WTC11 (cell line): ENCODE measurements at places on chromosomes 16 and 17. TPM values are rescaled to one million over a fixed set of nuclear protein-coding genes. Genes with fewer than 3 reads are reported as not detected.

The MYCBPAP gene
- 5.7 to 6.9 TPM (median 6.6 TPM) in 3 replicates for total RNA-seq

The EME1 gene
- 22.8 to 27.1 TPM (median 24.9 TPM) in 3 replicates for total RNA-seq

DNA sequence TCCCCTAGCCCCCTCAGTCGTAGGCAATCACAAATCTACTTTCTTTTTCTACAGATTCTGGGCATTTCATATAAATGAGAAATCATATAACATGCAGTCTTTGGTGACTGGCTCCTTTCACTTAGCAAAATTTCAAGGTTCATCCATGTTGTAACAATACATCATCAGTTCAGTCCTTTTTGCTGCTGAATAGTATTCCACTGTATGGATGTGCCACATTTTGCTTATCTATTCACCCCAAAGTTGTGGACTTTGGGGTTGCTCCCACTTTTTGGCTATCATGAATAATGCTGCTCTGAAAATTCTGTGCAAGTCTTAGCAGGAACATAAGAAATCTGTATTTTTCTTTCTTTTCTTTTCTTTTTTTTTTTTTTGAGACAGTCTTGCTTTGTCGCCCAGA is 39.0 kb downstream of the MRM1 start:
- H3K4me1 ChIP-seq = peaks cover 21% of the 10 kb centered on the region
- H3K27me3 ChIP-seq = peaks cover 59% of the 10 kb centered on the region
- H3K4me3 ChIP-seq = no peak overlapping the region
- no peak overlapping the region for H3K27ac ChIP-seq

DNA sequence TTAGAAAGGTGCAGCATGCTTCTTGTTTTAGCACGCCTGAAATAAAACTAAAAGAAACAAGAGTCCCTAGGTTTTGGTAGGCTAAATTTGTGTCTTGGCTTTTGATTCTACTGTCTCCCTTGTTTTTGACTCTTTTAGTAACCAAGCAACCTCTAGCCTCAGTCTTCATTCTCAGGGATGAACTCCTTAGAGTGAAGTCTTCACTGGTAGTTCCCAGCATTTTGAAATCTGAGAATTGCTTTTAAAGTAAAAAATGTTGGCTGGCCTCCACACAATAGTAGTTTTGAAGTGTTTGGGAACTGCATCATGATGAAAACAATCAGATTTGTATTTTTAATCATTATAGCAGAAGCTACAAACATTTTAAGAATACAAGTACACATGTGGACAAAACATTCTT is 6.1 kb upstream of the CDR2 start:
- no peak overlapping the region for H3K27ac ChIP-seq
- peaks cover 9% of the 10 kb centered on the region for H3K27me3 ChIP-seq
- DNase-seq = no peak
- no peaks in the 10 kb centered on the region for H3K36me3 ChIP-seq
- peaks cover 9% of the 10 kb centered on the region for H3K4me1 ChIP-seq
- H3K4me3 ChIP-seq = no peak overlapping the region

DNA sequence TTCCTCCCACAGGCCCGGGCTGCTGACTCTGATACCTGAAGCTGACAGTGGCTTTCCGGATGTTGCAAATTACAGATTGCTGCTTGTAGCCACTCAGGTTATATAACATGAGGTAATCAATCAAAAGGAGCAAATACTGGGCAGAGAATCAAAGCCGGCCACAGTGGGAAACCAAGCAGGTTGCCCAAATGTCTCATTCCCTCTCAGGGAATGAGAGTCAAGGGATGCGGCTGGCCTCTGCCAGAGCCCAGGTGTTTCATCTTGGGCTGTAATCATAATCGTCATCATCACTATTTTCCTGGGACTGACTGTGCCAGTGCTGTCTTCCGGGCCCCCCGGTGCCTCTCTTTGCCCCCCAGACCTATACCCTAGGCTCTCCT is 292.4 kb upstream of the FOXF1 start:
- DNase-seq = no peak
- no peaks in the 10 kb centered on the region for H3K36me3 ChIP-seq
- H3K27me3 ChIP-seq = no peaks in the 10 kb centered on the region; the same call in 1 of the 2 replicates
- no peak overlapping the region for H3K4me3 ChIP-seq

- no peaks in the 10 kb centered on the region for H3K27me3 ChIP-seq
- H3K36me3 ChIP-seq = no peaks in the 10 kb centered on the region
- no peak overlapping the region for H3K4me3 ChIP-seq
- H3K27ac ChIP-seq = peak overlapping the region; percentile 48
Measured at GRCh38 chr16:15482068-15482747, 47.8 kb downstream of the BMERB1 start.

GRCh38 chr16:81601601-81602255 is 157.1 kb downstream of the CMIP start:
- no peaks in the 10 kb centered on the region for H3K27me3 ChIP-seq
- H3K4me3 ChIP-seq = no peak overlapping the region
- H3K27ac ChIP-seq = no peak overlapping the region; the same call in 1 of the 2 replicates
- peaks cover 27% of the 10 kb centered on the region for H3K4me1 ChIP-seq

The EVPL gene
- total RNA-seq = 0.46 to 1.3 TPM (median 0.62 TPM) in 3 replicates

GRCh38 chr17:6488008-6488539 is 43.8 kb downstream of the PIMREG start:
- no peak overlapping the region for H3K27ac ChIP-seq
- H3K4me3 ChIP-seq = no peak overlapping the region
- no peaks in the 10 kb centered on the region for H3K36me3 ChIP-seq
- no peak for DNase-seq

The RNF135 gene
- 10.3 to 12.3 TPM (median 10.4 TPM) in 3 replicates for total RNA-seq

DNA sequence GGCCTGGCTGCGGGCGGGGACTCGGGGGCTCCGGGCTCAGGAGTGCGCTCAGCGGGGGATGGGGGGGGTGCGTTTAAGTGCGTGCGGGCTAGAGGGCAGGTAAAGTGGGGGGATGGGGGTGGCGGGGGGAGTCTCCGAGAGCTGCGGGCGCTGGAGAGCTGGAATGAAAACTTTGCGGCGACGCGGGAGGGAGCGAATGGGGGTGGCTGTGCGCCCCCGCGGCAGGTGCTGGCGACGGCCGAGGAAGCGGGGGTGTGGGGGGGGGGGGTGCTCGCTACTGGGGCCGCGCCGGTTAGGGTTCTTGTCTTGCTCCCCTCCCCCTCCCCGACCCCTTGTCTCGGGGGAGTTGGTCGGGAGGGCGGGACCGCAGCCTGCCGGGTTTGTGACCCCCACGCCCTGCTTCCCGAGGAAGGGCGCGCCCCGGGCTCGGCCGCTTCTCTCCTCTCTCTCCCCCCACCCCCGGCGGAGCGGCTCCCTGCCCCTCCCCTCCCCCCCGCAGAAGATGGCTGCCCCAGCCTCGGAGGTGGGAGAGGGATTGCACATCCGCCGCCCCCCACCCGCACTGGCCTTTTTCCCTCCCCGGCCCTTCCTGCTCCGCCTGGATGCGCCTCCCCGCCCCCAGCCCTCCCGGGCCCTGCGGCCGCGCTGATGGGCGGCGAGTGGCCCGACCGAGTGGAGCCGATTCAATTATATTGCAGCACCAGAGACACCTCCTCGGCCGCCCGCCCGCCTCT is 649 bp downstream of the GSE1 start:
- H3K4me3 ChIP-seq = peak overlapping the region; percentile 64
- DNase-seq = peak; percentile 76
- H3K27me3 ChIP-seq = peaks cover 12% of the 10 kb centered on the region
- H3K36me3 ChIP-seq = no peaks in the 10 kb centered on the region
- H3K4me1 ChIP-seq = peaks cover 50% of the 10 kb centered on the region

GRCh38 chr16:46688654-46689364 is at the start of gene VPS35:
TSS of gene VPS35 (minus strand) at chr16:46689178. CDS start at chr16:46689133, 45 bp downstream.
- peak within 1 kb of the TSS; percentile 95 for H3K27ac ChIP-seq
- H3K4me3 ChIP-seq = no peak within 1 kb of the TSS
- H3K4me1 ChIP-seq = peaks cover 40% of the 10 kb centered on the region
- H3K27me3 ChIP-seq = no peaks in the 10 kb centered on the region
- peaks cover 26% of the 10 kb centered on the region for H3K36me3 ChIP-seq

The MRPL27 gene
- total RNA-seq = 66.7 to 80.5 TPM (median 69.8 TPM) in 3 replicates

DNA sequence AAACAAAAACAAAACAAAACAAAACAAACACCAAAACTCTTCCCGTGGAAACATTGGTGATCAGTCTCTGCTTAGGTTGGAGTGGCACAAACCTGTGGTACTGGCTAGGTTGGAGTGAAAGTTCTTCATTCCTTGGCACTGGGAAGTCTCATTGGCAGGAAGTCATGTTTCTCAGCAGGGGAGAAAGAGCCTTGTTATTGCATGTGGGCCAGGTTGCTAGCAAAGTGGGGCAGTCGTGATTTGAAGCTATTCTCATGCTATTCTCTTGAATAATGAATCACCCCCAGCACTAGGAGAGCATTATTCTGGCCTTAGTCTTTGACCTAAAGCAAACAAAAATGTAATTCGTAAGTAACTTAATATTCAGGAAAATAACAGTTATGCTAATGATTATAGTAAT is 24.3 kb upstream of the B4GALNT2 start:
- peaks cover 33% of the 10 kb centered on the region for H3K4me1 ChIP-seq
- H3K27ac ChIP-seq = peak overlapping the region; percentile 86
- DNase-seq = no peak
- no peaks in the 10 kb centered on the region for H3K36me3 ChIP-seq

DNA sequence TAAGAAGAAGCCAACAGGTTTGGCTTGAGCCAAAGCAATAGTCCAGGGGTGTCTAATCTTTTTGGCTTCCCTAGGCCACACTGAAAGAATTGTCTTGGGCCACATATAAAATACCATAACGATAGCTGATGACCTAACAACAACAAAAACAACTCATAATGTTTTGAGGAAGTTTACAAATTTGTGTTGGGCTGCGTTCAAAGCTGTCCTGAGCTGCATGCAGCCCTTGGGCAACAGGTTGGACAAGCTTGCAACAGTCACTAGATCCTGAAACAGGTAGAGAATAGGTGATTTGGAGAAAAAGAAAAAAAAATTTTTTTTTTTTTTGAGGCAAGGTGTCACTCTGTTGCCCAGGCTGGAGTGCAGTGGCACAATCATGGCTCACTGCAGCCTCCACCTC is 4.5 kb downstream of the CRYBA1 start:
- H3K27me3 ChIP-seq = no peaks in the 10 kb centered on the region
- DNase-seq = no peak
- H3K4me3 ChIP-seq = no peak overlapping the region
- H3K27ac ChIP-seq = no peak overlapping the region
- H3K4me1 ChIP-seq = 0 out of 2 replicates have a peak, but pooled peaks cover 3% of the 10 kb centered on the region

- no peak for DNase-seq
- no peaks in the 10 kb centered on the region for H3K36me3 ChIP-seq
- H3K27ac ChIP-seq = no peak overlapping the region
- H3K4me3 ChIP-seq = no peak overlapping the region
Measured at GRCh38 chr17:16981928-16982327, 10.0 kb upstream of the TNFRSF13B start.

DNA sequence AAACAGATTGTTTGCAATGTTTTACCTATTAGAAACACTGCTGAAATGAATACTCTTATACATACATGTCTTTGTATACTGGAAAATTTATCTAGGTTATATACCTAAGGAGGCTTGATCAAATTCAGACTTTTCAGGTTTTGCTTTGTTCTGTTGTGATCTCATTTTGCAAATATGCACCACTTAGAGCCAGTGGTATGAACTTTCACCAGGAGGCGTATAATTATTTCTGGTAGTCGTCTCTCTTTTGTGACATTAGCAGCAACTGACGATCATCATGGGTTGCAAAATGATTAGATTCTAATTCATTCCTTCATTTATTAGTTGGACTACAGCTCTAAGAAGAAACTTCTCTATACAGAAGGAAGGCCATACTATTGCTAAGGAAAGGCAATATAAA is 26.9 kb downstream of the AP1G1 start:
- no peaks in the 10 kb centered on the region for H3K4me1 ChIP-seq
- H3K36me3 ChIP-seq = peaks cover 8% of the 10 kb centered on the region
- H3K27ac ChIP-seq = 0 out of 2 replicates have a peak overlapping the region, but pooled peaks have one; percentile 16
- DNase-seq = no peak

- H3K4me3 ChIP-seq = peak overlapping the region; percentile 62
- peak; percentile 70 for DNase-seq
- H3K36me3 ChIP-seq = peaks cover 9% of the 10 kb centered on the region
- H3K27ac ChIP-seq = peak overlapping the region; percentile 32; the same call in 1 of the 2 replicates
Measured at GRCh38 chr17:2723505-2723996, 12.0 kb upstream of the CLUH start.

DNA sequence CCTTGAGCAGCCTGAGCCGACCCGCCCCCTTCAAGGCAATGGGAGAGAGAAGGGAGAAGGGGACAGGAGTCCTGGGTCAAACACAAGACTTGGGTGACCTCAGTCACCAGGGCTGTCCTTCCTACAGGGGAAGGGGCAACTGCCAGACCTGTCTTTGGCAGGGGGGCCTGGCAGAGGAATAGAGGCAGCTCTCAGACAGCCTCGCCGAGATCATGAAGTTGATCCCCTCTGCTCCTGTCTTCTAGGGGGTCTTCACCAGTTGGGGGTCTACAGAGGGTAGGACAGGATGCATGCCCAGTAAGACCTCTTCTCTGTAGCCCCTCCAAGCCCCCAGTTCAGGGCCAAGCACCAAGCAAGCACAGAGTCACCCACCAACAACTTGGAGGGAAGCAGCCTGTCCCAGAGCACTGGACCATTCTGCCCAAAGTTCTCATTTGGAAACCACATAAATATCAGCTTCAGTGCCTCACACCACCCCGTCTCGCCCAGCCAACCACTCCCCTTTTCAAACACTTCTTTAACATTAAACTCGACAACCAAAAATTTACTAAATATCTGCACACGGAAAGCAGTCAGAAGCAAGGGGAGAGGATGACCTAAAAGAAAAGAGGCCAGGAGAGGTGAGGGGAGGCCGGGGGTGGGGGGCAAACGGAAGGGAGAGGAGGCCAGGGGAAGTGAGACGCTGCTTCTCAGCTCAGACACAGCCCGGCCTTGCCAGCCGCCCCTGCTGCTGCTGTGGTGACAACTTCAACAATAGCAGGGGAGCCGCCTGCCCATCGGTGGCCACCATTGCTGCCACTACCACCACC is 7.7 kb downstream of the DOK4 start:
- no peak overlapping the region for H3K27ac ChIP-seq
- H3K4me3 ChIP-seq = peak overlapping the region; percentile 82
- DNase-seq = no peak

DNA sequence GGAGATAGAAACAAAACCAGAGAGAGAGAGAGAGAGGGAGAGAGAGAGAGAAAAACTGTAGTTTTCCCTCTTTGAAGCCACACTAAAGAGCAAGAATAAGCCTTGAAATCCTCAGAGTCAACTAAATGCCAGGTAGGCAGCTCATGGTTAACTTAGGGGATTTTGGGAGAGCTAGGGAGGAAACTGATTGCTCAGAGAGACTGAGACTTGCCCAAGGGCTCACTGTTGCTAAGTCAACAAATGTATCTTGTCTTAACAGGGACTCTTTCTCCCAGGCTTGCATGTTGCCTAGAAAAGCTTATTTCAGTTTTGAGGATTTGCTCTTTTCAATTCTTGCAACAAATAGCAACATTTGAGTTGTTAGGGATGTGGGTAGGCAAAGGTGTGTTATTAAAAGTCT is 4.5 kb upstream of the SLC5A11 start:
- no peaks in the 10 kb centered on the region for H3K27me3 ChIP-seq
- H3K27ac ChIP-seq = no peak overlapping the region
- H3K4me3 ChIP-seq = no peak overlapping the region
- no peaks in the 10 kb centered on the region for H3K4me1 ChIP-seq
- H3K36me3 ChIP-seq = no peaks in the 10 kb centered on the region
- DNase-seq = no peak

The CACNB1 gene
- 11.2 to 17.0 TPM (median 11.9 TPM) in 3 replicates for total RNA-seq

DNA sequence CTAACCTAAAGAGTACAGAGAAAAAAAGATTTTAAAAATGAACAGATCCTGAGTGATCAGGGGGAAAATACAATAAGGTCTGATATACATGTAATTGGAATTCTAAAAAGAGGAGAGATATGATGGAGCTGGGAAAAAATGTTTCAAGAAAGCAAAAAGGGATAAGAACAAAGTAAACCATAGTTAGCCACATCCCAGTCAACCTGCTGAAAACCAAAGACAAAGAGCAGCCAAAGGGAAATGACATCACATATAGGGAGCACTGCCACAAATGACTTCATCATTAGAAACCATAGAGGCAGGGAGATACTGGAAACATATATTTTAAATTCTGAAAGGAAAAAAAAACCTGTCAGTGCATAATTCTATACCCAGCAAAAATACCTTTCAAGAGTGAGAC is 68.8 kb upstream of the AKTIP start:
- H3K4me1 ChIP-seq = no peaks in the 10 kb centered on the region; the same call in 1 of the 2 replicates
- no peak for DNase-seq
- H3K36me3 ChIP-seq = peaks cover 15% of the 10 kb centered on the region
- H3K27me3 ChIP-seq = no peaks in the 10 kb centered on the region; the same call in 1 of the 2 replicates
- H3K4me3 ChIP-seq = no peak overlapping the region
